Ovary (tissue), 10 donors: ENCODE measurements at places on chromosomes 1 and 21. TPM values are rescaled to one million over a fixed set of nuclear protein-coding genes. Genes with fewer than 3 reads are reported as not detected.

Gene PDZK1IP1
- total RNA-seq, result not detected

- no peak overlapping the region for H3K27ac ChIP-seq
- DNase-seq, result no peak
- no peak overlapping the region for H3K4me3 ChIP-seq
- no peaks in the 10 kb centered on the region for H3K4me1 ChIP-seq
- no peaks in the 10 kb centered on the region for H3K36me3 ChIP-seq
Observed at GRCh38 chr1:69993810-69994209, 211.6 kb downstream of the LRRC40 start.

- H3K4me1 ChIP-seq, result no peaks in the 10 kb centered on the region
- H3K36me3 ChIP-seq, result no peaks in the 10 kb centered on the region
- H3K27ac ChIP-seq, result no peak overlapping the region
- DNase-seq, result no peak
- no peak overlapping the region for H3K4me3 ChIP-seq
Observed at GRCh38 chr21:34790834-34791233, 122.0 kb downstream of the CLIC6 start.

- H3K4me1 ChIP-seq, result no peaks in the 10 kb centered on the region
- H3K36me3 ChIP-seq, result no peaks in the 10 kb centered on the region
- no peak overlapping the region for H3K27ac ChIP-seq
- no peak overlapping the region for H3K4me3 ChIP-seq
- no peak for DNase-seq
Observed at GRCh38 chr1:17955302-17956285, 152.0 kb upstream of the IGSF21 start.

DNA sequence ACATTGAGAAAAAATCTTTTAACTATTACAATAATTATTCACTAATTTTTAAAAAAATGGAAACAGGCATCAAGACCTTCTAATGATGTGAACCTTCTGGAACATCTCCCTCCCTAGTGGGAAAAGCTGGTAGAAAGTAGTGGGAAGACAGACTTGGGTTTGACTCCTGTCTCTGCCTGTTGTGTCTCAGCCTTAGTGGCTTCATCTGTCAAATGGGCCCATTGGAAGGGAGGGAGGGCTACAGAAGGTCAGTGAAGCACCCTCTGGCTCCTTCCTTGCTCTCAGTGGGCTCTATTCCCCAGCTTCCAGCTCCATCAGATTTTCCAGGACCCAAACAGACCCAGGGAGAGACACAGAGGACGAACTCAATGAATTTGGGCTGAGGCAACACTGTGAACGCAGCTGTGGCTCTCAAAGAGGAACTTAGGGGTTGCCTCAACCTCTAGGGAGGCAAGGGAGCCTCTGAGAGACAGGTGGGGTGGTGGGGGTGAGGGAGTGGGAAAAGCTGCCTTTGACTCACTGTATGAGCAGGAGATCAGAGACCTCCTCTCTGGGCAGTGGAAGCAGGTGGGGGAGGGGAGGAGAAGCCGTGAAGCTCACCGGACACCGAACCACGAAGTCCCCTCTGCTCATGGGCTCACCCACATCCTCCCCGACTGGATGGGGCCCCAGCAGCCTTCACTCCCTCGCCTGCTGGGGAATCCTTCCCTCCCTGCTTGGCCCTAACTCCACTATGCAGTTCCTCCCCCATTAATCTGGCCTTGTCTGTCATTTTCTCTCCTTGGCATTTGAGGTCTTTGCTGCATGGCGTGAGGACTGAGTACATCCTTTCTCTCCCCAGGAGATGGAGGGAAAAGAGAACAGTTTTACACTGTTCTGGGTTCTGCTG is 4.5 kb downstream of the CNR2 start:
- DNase-seq, result no peak
- no peak overlapping the region for H3K4me3 ChIP-seq
- H3K27ac ChIP-seq, result no peak overlapping the region
- H3K4me1 ChIP-seq, result no peaks in the 10 kb centered on the region
- H3K27me3 ChIP-seq, result no peaks in the 10 kb centered on the region

DNA sequence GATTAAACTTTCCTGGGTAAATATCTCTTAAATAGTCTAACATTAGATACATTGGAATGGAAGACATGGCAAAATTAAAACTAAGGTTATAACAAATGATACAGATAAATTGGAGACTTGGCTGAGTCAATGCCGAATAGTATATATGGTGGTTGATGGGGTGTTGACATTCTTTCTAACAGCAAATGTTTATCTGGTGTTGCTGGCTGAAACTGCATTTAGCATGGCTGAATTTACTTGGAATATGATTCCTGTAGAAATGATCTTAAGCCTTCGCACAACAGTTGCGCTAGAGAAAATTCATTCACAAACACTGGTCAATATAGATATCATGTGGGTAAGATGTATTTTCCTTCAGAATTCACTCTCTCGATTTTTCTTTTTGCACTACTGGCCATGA is 646.0 kb upstream of the CXADR start:
- no peaks in the 10 kb centered on the region for H3K4me1 ChIP-seq
- H3K27ac ChIP-seq, result no peak overlapping the region
- no peaks in the 10 kb centered on the region for H3K27me3 ChIP-seq
- no peaks in the 10 kb centered on the region for H3K36me3 ChIP-seq
- no peak overlapping the region for H3K4me3 ChIP-seq

- H3K4me1 ChIP-seq, result no peaks in the 10 kb centered on the region
- DNase-seq, result no peak
- no peak overlapping the region for H3K27ac ChIP-seq
- H3K27me3 ChIP-seq, result no peaks in the 10 kb centered on the region
Observed at GRCh38 chr1:38451541-38451993, 405.0 kb upstream of the POU3F1 start.

- H3K27me3 ChIP-seq, result no peaks in the 10 kb centered on the region
- DNase-seq, result no peak
- H3K27ac ChIP-seq, result no peak overlapping the region
- peaks cover 1% of the 10 kb centered on the region for H3K4me1 ChIP-seq
- no peak overlapping the region for H3K4me3 ChIP-seq
- H3K36me3 ChIP-seq, result no peaks in the 10 kb centered on the region
Observed at GRCh38 chr1:108829498-108829916, 27.4 kb downstream of the AKNAD1 start.

DNA sequence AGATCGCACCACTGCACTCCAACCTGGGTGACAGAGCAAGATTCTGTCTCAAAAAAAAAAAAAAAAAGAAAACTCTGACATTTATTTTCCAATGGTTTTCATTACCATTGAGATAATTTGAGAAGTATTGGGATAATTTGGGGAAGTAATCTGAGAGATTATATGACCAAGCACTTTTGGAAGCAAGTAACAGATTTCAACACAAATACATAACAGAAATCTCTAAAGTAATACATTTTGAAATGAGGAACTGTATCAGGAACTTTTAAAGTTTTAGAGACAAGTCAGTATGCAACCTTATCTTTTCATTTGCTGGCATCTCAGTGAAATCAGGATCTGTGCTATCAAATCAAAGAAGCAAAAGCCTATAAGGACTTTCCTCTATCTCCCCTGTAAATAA is 25.4 kb upstream of the SLC16A1 start:
- H3K4me1 ChIP-seq, result no peaks in the 10 kb centered on the region
- no peak for DNase-seq
- no peaks in the 10 kb centered on the region for H3K36me3 ChIP-seq
- H3K27me3 ChIP-seq, result no peaks in the 10 kb centered on the region
- no peak overlapping the region for H3K4me3 ChIP-seq
- H3K27ac ChIP-seq, result no peak overlapping the region

- H3K27ac ChIP-seq, result no peak overlapping the region
- H3K4me1 ChIP-seq, result no peaks in the 10 kb centered on the region
Observed at GRCh38 chr1:52906135-52906603, 15.4 kb downstream of the ECHDC2 start.

DNA sequence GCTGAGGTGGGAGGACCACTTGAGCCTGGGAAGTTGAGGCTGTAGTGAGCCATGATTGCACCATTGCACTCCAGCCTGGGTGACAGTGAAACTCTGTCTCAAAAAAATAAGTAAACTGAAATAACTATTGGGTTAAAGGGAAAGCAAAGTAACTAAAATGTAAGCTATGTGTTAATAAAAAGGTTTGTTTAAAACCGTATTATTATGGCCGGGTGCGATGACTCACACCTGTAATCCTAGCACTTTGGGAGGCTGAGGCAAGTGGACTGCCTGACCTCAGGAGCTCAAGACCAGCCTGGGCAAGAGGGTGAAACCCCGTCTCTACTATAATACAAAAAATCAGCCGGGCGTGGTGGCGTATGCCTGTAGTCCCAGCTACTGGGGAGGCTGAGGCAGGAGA is 27.0 kb downstream of the NVL start:
- no peak overlapping the region for H3K27ac ChIP-seq
- no peaks in the 10 kb centered on the region for H3K36me3 ChIP-seq
- no peaks in the 10 kb centered on the region for H3K27me3 ChIP-seq
- no peak overlapping the region for H3K4me3 ChIP-seq

GRCh38 chr1:2591581-2592261 is 5.1 kb downstream of the PRXL2B start:
- H3K27ac ChIP-seq, result no peak overlapping the region
- H3K4me1 ChIP-seq, result peaks cover 7% of the 10 kb centered on the region
- H3K27me3 ChIP-seq, result no peaks in the 10 kb centered on the region
- H3K4me3 ChIP-seq, result no peak overlapping the region
- no peak for DNase-seq
- no peaks in the 10 kb centered on the region for H3K36me3 ChIP-seq

DNA sequence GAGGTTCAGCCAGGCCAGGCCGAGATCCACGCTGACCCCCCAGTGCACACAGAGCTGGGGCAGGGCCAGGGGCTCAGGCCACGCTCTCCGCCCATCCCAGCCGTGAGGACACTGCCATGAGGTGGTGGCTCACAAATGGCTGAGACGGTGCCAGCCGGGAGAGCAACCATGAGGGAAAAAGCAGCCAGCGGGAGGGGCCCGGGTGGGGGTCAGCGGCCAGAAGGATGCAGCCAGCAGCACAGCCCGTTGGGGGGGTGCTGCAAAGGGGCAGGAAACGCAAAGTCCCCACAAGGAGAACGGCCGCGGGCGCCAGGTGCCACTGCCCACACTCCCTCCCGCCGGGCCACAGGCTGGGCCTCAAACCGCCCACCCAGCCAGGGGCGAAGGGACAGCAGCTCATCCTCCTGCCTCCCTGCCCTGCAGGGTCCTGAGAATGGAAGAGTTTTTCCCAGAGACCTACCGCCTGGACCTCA is 8.3 kb downstream of the TTLL10 start:
- no peaks in the 10 kb centered on the region for H3K4me1 ChIP-seq
- no peaks in the 10 kb centered on the region for H3K27me3 ChIP-seq
- no peak for DNase-seq
- no peaks in the 10 kb centered on the region for H3K36me3 ChIP-seq

- no peaks in the 10 kb centered on the region for H3K27me3 ChIP-seq
- H3K36me3 ChIP-seq, result no peaks in the 10 kb centered on the region
- no peak for DNase-seq
- H3K4me1 ChIP-seq, result peaks cover 2% of the 10 kb centered on the region
- H3K27ac ChIP-seq, result no peak overlapping the region
Observed at GRCh38 chr1:38997901-38998190, 6.8 kb downstream of the AKIRIN1 start.
